ENCODE measurements at places on chromosomes 16 and 17.

GRCh38 chr16:52474679-52475078 lies 72.3 kb downstream of the TOX3 start:
- DNase-seq: no peak

- no peak for DNase-seq
Observed at GRCh38 chr16:21097151-21097550, 53.5 kb downstream of the DNAH3 start.

- no peak for DNase-seq
Observed at GRCh38 chr16:25109643-25110042, 1.9 kb upstream of the LCMT1 start.

DNA sequence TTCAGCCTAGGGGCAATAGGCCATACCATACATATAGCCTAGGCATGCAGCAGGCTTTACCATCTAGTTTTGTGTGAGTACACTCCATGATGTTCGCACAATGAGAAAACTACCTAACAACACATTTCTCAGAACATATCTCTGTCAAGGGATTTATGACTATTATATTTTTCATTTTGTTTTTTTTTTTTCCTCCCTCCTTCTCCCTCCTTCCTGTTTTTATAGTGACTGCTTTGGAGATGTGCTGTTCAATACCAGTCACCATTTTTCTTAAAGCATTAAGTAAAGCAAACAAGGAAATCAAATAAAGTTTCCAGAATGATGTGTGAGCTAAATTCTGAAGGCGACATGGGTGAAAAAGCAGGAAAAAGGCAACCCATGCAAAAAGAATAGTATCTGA lies 194.6 kb downstream of the STX8 start:
- DNase-seq: no peak

- no peak for DNase-seq
Observed at GRCh38 chr17:19303367-19303776, 59.2 kb downstream of the B9D1 start.

DNA sequence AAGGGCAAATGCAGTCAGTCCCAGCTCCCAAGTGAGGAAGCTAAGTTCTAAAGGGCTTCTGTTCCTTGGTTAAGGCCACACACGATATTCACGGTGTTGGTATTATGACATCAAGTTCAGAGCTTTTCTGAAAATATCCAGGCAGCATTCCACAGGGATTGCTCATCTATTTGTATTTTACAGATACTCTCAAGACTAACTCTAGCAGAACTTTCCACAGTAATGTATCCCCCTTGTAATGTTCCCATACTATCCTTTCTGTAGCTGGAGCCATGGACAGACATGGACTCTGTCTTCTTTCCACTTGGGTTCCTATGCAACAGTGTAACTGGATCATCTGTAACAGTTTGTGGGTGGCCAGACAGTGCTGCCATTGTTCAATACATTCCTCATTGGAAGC lies 13.5 kb downstream of the SDR42E1 start:
- DNase-seq: no peak

DNA sequence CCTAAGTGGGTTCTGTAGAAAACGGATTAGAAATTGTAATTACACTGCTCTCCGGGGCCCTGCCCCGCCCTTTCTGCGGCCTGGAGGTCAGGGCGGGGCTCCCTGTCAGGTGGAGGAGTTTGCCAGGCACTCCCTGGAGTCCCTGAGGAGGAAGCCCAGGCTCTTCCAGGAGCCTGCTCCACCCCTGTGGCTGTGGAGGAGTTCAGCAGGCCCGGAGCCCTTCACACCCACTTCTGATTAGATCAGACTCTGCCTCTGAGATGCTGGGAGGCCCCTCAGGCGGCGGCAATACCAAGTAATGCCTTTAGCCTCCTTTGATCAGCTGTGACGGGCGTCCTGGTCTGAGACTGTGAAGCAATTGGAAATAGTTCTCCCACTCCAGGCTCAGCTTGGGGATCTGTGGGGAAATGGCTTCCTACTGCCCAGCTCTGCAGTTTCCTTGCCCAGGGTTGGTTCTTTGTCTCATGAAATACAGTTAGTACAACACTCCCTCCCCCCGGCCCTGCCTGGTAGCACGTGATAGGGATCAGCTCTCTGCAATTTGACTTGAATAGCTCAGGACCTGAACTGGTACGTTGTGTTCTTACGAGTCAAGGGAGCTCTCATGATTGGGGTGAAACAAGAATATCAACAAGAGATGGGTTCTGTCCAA lies 22.3 kb downstream of the BAIAP2 start:
- no peak for DNase-seq

GRCh38 chr17:9811086-9811485 lies 10.8 kb downstream of the GSG1L2 start:
- no peak for DNase-seq

DNA sequence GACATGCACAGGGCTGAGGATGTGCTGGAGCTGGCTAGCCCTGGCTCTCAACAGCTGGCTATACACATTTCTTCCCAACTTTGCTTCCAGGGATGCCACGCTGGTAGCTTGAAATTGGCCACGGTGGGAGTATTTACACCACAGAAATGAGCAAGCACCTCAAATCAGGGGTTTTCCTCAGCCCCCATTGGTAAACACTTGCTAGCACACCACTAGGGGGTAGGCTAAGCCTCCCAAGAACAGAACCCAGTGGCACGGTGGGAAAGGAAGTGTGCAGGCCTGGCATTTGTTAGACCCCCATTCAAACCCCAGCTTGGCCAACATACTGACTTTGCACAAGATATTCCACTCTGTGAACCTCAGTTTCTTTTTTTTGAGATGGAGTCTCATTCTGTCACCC lies 12.9 kb downstream of the DRC3 start:
- DNase-seq: no peak

DNA sequence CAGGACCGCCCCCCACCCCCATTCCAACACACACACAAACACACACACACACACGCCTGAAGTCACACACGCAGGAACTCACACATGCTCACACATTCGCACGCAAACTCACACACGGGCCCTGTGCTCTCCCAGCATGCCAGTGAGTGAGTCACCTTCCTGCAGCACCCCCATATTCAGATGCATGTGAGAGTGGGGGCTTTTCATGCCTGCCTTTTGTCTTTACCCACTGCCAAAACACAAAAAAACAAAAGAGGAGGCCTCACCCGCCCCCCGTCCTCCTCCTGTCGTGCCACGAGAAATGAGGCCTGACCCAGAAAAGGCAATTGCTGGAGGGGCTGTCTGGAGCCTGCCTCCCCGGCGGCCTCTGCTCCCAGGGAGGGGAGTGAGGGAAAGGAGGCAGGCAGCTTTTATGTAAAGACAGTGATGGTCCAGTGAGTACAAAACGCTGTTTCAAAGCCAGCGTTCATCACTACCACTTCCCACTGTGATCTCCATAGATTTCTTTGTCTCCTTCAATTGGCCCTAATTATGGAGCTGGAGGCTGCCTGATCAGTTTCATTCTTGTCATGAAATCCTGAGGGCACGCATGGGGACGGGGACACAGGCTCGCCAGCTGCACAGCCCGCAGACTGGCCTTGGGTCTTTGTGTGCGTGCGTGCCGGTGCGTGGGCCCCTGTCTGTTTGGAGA lies 29.5 kb upstream of the GSE1 start:
- peak; percentile 71 for DNase-seq

DNA sequence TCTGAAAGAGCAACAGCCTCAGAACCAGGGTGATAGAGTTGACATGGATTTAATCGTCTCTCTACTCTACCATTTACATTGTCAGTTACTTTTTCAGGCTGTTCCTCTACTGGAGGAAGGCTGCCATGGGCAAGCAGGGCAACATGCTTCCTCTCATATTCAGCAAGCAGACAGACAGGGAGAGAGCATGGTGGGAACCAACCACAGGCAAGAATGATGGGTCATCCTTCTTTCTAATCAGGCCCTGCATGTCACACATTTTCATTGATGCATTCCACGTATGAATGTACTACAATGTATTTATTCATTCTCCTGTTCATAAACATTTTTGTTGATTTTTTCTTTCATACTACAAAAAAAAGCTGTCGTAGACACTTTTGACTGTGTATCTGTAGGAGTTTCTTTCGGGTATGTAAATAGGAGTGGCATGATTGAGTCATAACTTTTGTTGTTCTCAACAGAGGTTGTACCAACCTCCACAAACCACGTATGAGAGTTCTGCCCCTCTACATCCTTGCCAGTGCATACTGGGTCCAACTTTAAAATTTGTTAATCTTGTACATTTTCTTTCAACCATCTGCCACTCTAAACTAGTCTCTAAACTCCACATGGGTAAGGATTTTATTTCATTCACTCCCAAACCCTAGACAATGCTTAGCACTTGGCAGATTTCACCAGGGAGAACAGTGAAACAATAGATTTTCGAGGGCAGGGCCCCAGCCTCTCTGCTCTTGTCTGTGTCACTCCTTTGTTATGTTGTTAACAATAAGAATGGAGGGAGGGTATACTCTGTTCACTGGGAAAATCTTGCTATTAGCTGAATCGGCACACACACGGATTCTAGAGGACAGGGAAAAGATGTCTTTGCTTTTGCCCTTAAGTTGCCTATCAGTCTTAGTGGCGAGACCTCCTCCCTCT lies 58.7 kb downstream of the CMC2 start:
- no peak for DNase-seq

- DNase-seq: no peak
Observed at GRCh38 chr17:79803997-79804855, 7.3 kb upstream of the CBX8 start.

- DNase-seq: no peak
Observed at GRCh38 chr17:44850612-44851011, 2.9 kb downstream of the HIGD1B start.

- no peak for DNase-seq
Observed at GRCh38 chr17:36183001-36183971, 6.8 kb upstream of the TBC1D3B start.

- DNase-seq: no peak
Observed at GRCh38 chr16:24845726-24846547, at the start of gene SLC5A11. Gene SLC5A11, plus strand, starts transcription at chr16:24845963. Its CDS starts 12,681 bp downstream, at chr16:24858644.

- DNase-seq: no peak
Observed at GRCh38 chr16:89711601-89712273, 9.0 kb downstream of the VPS9D1 start.

GRCh38 chr17:81907219-81908145 lies 3.7 kb downstream of the PCYT2 start:
- no peak for DNase-seq

DNA sequence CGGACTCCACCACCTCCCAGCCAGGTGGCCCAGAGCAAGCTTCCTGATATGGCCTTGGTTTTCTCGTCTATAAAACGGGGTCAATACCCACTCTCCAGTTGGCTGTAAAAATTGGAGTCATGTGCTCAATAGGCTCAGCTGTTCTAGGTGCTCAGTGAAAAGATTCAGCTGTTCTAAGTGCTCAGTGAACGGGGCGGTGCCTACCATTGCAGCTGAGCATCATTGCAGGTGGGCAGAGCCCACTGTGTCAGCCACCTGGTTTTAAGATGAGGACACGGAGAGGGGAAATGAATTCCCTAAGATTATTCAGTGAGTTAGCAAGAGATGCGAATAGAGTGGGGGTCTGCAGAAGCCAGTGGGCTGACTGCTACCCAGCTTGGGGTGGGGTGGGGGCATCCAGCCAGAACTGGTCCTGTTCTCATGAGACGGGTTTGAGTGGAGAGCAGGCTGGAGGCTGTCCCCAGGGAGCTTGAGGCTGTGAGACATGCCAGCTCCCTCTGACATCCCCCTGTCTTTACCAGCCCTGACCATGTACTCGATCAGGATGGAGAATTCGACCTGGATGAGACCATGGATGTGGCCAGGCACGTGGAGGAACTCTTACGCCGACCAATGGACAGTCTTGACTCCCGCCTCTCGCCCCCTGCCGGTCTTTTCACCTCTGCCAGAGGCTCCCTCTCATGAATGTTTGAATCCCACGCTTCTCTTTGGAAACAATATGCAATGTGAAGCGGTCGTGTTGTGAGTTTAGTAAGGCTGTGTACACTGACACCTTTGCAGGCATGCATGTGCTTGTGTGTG lies 21.9 kb downstream of the STAT5A start:
- no peak for DNase-seq

GRCh38 chr17:81713004-81713555 lies 996 bp downstream of the SLC25A10 start:
- no peak for DNase-seq

- no peak for DNase-seq
Observed at GRCh38 chr17:83012868-83013778, 66.3 kb upstream of the METRNL start.

- DNase-seq: no peak
Observed at GRCh38 chr17:82371333-82372248, at the start of gene UTS2R. Gene UTS2R, plus strand, starts transcription at chr17:82371765. Its CDS starts 2,560 bp downstream, at chr17:82374325.

GRCh38 chr17:71902894-71903506 lies 217.8 kb upstream of the SOX9 start:
- no peak for DNase-seq

DNA sequence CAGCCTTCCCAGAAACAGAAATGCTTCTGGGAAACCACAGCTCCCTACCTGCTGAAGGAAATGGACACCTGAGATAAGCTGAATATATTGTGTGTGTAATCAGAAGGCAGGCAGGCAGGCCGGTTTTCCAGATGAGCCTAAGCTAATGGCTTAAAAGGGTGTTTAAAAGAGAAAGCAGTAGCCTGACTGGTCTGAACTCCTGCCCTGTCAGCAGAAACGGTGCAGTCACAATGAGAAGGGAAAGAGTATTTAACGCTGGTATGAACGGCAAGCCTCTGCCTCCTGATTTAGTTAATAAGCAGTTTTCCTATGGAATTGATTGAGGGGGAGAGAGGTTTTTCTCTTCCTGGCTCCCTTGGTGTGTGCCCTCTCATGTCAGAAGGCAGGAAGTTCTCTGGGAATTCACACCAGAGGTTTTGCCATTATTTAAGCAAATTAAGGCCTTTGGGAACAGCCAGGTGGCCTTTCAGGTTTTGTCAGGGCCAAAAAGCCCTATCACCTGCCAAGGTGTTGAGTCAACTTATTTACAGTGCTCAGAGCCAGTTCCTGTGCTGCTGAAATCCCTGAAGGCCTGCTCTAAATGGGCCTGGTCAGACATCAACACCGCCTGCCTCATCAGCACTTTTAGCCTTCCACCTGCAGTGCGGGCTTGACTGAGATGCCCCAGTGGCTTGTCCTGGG lies 41.6 kb downstream of the CDH1 start:
- peak; percentile 39 for DNase-seq

DNA sequence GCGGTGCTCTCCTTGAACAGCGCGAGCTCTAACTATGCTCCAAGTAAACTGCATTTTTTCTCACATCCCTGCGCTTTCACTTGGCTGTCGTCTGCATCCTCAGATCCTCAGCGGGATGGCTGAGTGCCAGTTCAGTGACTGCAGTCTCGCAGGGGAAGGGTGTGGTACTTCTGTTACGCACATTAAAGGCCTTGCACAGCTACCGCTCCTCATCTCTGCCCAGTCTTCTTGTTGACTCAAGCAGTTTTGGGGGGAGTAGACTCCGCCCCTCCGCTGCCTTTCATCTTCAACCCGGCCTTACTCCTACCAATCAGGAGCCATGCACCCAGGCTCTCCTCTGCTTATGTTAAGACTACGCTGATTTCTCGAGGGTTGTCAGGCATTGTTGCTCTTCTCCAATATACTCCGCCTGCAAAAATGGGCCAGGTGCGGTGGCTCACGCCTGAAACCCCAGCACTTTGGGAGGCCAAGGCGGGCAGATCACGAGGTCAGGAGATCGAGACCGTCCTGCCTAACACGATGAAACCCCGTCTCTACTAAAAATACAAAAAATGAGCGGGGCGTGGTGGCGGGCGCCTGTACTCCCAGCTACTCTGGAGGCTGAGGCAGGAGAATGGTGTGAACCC lies 10.0 kb downstream of the ATP5PD start:
- DNase-seq: no peak

GRCh38 chr17:27453471-27453870 lies 2.8 kb upstream of the KSR1 start:
- DNase-seq: no peak

- DNase-seq: no peak
Observed at GRCh38 chr17:17198281-17198680, 7.9 kb downstream of the PLD6 start.
